ENCODE measurements at places on chromosomes 3 and 15.

GRCh38 chr15:31336593-31337295 lies 10.1 kb downstream of the KLF13 start:
- DNase-seq: no peak

DNA sequence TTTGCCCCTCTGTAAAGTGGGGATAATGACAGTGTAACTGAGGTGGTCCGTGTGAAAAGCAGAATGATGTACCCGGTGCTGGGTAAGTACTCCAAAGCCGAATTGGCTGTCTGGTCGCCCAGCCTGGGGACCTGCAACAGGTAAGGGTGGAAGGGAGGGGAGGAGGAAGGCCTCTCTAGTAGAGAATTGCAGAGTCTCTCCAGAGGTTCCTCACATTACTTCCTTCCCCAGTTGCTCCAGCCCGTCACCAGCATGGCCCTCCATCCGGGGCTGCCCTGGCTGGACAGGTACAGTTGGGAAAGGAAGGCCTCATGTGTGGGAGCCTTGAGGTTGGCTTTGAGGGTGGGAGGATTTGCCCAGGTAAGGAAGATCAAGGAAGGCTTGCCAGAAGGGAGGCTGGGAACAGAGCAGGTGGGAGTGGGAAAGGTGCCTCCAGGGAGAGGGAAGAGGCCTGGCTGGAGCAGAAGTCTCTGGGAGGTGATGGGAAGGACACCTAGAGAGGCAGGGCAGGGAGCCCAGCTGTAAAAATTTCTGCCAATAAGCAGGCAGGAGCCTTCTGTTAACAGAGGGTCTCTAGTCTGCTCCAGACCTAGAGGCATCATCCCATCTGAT lies 1.7 kb upstream of the PSTPIP1 start:
- DNase-seq: no peak

- no peak for DNase-seq
Measured at GRCh38 chr3:13818919-13819318, 61.0 kb downstream of the WNT7A start.

DNA sequence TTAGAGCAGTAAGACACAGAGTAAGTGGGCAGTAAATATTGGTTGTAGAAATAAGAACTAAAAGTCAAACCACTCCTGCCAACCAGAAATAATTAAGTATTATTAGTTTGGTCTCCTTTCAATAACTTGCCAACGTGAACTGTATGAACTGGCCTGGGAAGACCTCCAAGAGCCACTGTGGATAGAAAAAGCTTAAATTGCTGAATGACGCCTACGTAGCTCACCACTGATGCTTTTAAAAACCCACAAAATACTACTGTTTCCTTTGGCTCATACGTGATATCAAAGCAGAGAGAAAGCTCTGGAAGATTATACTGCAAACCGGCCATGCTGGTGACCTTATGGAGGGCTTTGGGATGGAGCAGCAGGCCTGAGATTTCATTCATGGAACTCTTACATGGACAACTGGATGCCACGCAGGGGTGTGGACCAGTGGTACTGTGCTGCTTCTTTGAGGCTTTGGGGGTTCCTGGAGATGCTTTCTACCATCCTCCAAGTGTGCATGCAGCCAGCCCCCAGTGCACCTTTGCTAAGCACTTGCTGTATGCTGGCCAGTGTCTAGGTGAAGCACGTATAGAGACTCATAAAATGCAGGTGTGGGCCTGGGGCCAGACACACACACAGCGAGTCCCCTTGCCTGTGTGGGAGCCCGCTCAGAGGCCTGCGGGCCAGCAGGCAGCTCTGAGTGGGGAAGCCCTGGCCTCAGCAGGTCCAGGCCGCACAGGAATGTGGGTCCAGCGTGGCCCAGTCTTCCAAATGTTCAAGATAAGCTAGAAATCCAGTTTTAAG lies 66.8 kb downstream of the ABTB1 start:
- no peak for DNase-seq

DNA sequence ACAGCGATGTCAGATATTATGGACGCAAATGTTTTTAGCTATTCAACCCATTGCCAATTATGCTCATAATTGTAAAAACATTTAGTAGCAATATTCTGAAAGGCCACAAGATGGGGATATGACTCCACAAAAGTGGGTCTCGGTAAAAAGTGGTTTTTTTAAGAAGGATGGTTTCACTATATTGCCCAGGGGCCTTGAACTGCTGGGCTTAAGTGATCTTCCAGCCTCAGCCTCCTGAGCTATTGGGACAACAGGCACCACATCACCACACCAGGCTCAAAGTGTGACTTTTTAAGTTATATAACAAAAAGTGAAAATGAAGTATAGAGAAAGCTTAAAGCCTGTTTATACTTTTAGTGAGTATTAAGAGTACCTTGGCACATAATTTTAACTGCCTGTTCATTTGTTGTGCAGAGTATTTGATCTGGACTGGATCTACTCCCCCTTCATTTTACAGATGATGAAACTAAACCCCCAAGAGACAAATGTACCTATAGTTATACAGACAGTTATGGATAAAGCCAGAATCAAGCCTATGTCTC lies 9.4 kb downstream of the NAA50 start:
- DNase-seq: peak; percentile 73

GRCh38 chr3:184584464-184584891 lies 22.9 kb downstream of the EPHB3 start:
- DNase-seq: no peak

DNA sequence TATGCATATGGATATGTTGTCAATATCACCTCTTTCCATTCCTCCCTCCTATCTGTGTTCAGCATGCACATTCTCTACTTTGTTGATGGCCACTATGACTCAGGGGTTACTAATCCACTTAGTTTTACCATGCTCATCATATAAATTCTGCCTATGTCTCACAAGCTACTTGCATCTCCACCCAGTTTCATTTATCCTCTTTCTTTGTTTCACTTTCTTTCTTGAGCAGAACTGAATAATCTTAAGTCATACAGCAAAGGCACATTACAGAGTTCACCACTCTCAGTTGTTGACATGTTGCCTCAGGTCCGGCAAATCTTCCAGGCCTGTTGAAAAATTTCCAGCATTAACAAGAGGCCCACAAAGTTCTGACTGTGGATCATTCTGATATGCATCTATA lies 71.5 kb downstream of the SSR3 start:
- DNase-seq: peak; percentile 71

DNA sequence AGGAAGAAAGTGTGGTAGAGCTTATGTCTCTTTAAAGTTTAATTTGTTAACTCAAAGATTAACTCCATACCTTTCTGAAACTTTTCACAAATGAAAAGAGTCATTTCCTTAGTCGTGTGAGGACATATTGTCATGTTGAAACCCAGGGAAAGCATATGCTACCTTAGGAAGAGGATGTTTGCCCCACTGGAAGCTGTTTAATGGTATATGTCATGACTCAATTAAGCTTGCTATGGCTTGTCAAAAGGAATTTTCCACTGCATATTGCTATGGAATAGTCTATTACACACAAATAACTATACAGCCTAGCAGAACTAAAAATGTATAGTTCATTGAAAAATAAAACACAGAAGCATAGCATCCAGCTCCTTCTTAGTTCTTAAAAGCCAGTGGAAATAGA lies 69.9 kb downstream of the NSUN3 start:
- DNase-seq: no peak

- DNase-seq: no peak
Measured at GRCh38 chr15:28913171-28913765, 27.5 kb downstream of the APBA2 start.

DNA sequence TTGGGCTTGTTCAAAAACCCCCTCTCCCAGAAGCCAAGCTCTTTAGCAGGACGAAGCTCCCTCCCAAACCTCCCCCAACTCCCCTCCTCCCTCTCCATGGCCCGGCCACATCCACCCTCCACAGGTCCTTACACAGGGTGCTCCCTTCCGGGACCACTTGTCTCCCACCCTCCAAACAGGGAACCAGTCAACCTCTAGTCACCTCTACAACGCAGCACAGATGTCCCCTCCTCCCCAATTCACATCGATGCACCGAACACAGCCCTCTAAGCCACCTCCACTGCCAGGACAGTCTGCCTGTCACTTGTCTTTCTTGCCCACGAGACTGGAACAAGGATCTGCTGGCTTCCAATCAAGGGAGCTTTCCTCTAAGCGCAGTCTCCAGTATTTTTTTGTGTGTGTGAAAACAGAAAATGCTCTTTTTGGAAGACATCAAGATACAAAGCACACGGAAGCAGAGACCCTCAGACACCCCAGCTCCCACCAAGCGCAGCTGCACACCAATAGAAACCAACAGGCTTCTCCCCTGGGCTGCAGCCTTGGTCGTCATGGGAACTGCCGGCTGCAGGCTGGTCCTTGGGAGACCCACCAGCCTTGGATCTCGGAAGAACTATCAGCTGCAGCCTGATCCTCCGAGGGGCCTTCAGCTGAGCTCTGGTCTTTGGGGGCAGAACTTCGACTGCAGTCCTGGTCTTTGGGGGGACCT lies 26.5 kb downstream of the IQSEC1 start:
- no peak for DNase-seq

- DNase-seq: peak; percentile 15
Measured at GRCh38 chr15:65595960-65596359, 15.0 kb downstream of the INTS14 start.

DNA sequence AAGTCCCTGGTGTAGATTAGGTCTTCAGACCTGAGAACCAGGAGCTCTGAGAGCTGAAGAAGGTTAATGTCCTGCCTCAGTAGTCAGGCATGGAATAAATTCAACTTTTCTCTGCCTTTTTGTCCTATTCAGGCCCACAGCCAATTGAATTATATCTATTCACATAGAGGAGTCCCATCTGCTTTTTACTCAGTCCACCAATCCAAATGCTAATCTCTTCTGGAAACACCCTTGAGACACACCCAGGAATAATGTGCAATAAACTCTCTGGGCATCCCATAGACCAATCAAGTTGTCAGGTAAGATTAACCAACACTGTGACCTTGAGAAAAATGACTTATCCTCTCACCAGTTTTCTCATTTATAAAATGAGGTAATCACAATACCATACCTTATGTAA lies 129.4 kb downstream of the MEX3B start:
- DNase-seq: no peak

DNA sequence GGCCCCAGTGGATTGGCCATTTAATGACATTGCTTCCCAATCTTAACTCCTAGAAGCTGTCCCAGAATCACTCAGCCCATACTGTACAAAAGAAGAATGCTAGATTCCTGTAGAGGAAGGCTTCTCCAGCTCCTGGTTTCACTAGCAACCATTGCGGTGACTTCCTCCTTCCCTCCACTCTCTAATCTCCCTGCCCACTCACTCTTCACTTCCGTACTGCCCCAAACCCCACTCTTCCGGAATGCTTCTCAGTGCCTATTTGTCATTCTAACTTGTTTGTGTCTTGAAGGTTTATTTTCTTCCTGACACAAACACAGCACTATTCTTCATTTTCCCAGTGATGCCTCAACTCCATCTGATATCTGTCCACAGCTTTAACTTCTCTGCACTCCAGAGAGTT lies 97.1 kb upstream of the SPATA16 start:
- DNase-seq: no peak

- no peak for DNase-seq
Measured at GRCh38 chr15:32698773-32699390, 18.9 kb upstream of the GREM1 start.

DNA sequence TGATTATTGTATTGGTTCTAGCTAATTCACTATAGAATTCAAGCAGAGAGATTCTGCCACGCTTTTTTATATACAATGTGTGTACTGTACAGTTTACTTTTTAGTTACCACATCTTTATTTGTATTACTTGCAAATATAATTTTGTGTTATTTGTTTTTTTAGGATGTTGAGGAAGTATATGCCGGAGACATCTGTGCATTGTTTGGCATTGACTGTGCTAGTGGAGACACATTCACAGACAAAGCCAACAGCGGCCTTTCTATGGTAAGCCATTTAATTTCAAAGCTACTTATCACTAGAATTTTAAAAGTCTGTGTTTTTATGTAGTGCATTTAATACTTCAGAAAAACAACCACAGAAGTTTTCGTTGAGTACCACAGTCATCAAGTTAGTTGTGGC lies 11.7 kb downstream of the LXN start:
- no peak for DNase-seq

- no peak for DNase-seq
Measured at GRCh38 chr15:90191794-90192509, 9.2 kb upstream of the SEMA4B start.

GRCh38 chr3:69750549-69750948 lies 11.3 kb downstream of the MITF start:
- DNase-seq: no peak

- DNase-seq: no peak
Measured at GRCh38 chr15:65558336-65558735, 28.1 kb downstream of the HACD3 start.

GRCh38 chr3:160343132-160343531 lies 55.9 kb downstream of the IFT80 start:
- DNase-seq: peak; percentile 37

- no peak for DNase-seq
Measured at GRCh38 chr3:29514912-29515311, 234.0 kb downstream of the RBMS3 start.
